ENCODE measurements at places on chromosomes 16 and 17. TPM values are rescaled to one million over a fixed set of nuclear protein-coding genes. Genes with fewer than 3 reads are reported as not detected.

The KRTAP3-2 gene
- not detected for total RNA-seq

The KRT15 gene
- 1.6 TPM for total RNA-seq

DNA sequence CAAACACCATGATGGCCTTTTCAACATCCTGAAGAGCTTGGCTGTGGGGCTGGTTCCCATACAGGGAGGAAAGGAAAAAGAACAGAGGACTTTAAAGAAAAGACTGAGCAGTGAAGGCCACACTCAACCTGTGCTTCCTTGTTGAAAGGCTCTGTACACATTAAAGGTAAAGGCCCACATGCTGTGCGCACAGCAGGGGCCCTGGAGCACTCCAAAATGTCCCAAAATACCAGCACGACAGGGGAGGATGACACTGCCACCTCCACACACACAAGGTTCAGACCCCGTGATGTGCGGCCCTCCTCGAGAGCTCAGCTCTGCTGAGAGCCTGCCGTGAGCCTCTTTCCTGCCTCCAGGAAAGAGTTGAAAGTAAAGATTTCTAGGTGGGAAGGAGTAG lies 36.5 kb downstream of the FANCA start:
- DNase-seq, result no peak
- H3K36me3 ChIP-seq, result no peaks in the 10 kb centered on the region
- H3K4me1 ChIP-seq, result no peaks in the 10 kb centered on the region

DNA sequence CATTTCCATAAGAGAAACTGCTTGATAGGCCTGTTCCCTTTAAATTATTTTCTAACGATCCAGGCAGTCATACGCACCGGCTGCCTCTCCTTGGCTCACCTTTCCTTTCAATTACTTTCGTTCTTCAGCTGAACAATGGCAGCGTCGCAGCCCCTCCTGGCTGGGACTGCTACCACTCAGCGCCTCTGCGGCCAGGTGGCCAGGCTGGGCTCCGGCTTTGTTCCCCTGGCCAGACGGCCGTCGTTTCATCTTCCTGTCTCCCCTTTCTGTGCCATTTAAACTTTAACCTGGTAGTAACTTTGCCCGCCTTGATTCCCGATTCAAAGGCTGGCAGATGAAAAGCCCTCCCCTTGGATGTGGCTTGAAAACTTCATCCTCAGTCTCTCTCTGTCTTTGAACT lies 79.0 kb downstream of the C16orf78 start:
- peak overlapping the region; percentile 13 for H3K4me3 ChIP-seq
- peak overlapping the region; percentile 2 for H3K27ac ChIP-seq
- H3K36me3 ChIP-seq, result no peaks in the 10 kb centered on the region
- DNase-seq, result no peak
- no peaks in the 10 kb centered on the region for H3K4me1 ChIP-seq
- H3K27me3 ChIP-seq, result no peaks in the 10 kb centered on the region

GRCh38 chr16:50977138-50977537 lies 173.9 kb downstream of the SALL1 start:
- no peak overlapping the region for H3K27ac ChIP-seq
- no peak overlapping the region for H3K4me3 ChIP-seq
- no peaks in the 10 kb centered on the region for H3K36me3 ChIP-seq

DNA sequence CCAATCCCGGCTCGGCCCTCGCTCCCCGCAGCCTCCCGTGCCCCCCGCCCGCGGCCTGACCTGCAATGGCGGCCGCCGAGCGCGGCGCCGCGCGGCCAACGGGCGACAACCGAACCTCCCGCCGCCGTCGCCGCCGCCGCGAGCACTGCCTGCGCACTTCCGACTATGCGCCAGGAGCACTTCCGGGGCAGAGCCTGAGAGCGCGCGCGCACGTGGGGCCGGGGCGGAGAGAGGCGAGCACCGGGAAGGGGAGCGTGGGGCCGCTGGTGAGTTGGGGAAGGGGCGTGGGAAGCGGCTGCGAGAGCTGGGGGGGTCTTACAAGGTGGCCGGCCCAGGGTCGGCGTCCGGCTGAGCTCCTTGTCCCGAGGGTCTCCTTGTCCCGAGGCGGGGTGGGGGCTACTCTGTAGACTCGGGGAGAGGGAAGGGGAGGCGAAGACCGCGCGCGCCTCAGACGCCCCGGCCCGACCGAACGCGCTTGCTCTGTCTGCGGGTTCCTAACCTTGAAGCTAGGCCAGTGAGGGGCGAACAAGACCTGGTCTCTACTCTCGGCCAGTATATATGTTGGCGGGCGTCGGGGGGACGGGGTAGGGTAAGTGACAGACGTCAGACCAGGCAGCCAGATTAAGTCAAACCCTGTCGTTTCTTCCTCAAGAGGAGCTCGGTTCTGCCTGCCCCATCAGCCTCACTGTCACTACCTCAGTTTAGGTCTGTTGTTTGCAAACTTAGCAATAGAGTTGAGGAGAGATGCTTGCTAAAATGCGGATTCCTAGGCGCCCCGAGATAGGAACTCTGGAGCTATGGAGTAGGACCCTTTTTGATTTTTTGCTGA lies at the start of the genes CHTF8 and UTP4:
Gene CHTF8 (minus strand): TSS at position 165 of the 829 bp plus-strand sequence. CDS start 11,130 bp downstream, outside the sequence.
Gene UTP4 (plus strand): TSS at position 226 of the 829 bp plus-strand sequence. CDS start 811 bp downstream, outside the sequence.
- H3K27me3 ChIP-seq, result no peaks in the 10 kb centered on the region
- H3K36me3 ChIP-seq, result peaks cover 23% of the 10 kb centered on the region
- H3K4me3 ChIP-seq, result peak within 1 kb of the TSS; percentile 95
- peaks cover 59% of the 10 kb centered on the region for H3K4me1 ChIP-seq
- peak within 1 kb of the TSS; percentile 91 for H3K27ac ChIP-seq

Measured in stomach (tissue), 19 donors.